ENCODE measurements at places on chromosomes 16 and 17.

GRCh38 chr16:54102888-54103866, 183.4 kb downstream of the IRX3 start:
- no peak for DNase-seq

GRCh38 chr17:6376931-6377361, 58.0 kb downstream of the AIPL1 start:
- no peak for DNase-seq

DNA sequence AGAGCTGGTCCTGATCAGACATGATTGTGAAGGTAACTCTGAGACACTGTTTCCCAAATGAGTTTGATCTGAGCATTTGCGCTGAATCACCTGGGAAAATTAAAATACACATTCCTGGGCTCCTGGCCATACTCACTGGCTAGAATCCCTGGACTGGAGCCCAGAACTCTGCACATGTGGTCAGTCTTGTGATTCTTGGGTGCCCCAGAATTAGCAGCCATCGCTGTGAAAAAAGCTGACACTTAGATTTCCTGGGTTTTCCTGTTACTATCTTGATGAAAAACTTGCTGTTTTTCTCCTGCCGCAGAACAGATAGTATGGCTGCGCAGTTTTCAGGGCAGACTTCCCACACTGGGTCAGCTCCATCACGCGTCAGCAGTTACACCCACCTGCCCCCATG, 24.6 kb downstream of the NECAB2 start:
- no peak for DNase-seq

GRCh38 chr17:11742886-11743285, 144.6 kb downstream of the DNAH9 start:
- no peak for DNase-seq

DNA sequence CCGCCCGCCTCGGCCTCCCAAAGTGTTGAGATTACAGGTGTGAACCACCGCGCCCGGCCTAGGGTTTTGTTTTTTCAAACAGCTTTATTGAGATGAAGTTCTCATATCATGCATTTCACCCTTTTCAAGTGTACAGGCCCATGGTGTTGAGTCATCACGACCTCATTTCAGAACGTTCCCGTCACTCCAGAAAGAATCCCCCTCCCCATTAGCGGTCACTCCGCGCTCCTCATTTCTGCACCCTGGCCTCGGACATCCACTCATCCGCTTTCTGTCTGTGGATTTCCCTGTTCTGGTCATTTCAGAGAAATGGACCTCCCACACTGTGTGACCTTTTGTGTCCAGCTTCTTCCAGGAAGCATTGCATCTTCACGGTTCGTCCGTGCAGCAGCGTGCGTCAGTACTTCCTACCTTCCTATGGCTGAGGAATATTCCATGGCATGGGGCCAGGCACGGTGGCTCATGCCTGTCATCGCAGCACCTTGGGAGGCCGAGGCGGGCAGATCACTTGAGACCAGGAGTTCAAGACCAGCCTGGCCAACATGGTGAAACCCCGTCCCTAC, 135.2 kb upstream of the GSE1 start:
- DNase-seq = no peak

DNA sequence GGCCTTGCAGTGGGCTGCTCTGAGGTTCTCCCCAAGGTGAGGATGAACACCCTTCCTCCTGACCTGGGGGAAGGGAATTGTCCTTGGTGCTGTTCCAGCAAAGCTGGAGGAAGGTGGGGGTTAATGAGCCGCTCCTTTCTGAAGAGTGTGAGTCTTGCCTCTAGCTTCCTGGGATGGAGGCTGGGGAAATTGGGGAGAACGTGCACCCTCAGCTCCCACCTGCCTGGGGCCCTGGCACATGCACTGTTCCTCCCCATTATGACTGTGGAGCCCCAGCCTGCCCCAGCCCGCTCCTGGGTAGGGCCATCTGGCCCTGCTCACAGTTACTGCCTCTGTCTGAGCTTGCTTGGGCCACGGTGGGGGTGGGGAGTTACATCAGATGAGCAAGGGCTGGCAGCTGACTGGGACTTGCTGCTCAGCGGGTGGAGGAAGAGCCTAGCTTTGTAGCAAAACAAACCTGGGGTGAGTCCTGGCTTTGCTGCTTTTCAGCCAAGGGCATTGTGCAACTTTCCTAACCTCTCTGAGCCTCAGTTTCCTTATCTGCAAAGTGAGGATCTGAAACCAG, 11.1 kb downstream of the TNS4 start:
- DNase-seq = no peak

DNA sequence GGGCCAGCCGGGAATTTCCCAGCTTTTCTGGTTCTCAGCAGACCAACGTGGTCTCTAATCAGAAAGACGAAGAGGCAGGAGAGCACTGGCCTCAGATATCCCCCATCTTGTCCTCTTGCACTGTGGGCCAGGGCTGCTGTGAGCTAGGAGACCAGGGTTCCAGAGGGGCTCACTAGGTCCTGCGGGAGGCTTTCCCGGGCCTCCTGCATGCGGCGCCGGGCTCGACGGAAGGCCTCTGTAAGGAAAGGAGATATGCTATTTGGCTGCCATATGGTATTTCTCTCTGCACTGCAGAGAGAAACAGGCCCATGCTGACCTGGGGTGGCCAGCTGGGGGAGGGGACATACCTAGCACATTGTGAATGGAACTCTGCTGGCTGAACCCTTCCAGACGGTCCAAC, 13.1 kb downstream of the MKS1 start:
- DNase-seq = no peak

DNA sequence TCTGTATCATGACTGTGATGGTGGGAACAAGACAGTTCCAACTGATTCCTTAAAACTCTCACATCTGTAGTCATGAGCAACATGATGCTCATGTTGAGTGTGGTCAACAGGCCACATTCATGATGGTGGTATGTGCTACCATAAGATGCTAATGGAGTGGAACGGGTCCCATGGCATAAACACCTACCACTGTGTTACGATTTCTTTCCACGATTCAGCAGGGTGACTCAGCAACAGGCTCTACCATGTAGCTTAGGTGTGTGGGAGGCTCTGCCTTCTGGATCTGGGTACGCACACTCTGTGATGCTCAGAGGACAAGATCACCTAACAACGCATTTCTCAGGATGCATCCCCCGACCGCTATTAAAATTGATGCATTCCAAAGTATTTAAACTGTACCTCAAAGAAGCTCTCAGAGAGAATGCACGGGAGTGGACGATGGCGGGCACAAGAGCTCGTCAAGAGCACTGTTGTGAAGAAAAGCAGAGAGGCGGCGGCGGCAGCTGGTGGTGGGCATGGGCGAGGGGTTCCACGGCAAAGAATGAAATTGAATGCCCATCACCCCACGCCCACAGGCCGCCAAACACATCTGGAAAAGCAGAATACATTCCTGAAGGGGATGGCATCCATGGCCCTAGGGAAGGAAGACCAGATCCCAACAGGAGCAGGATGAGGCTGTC, 133.3 kb downstream of the ZNF778 start:
- DNase-seq = no peak

GRCh38 chr16:67764158-67764667, 42.1 kb downstream of the RANBP10 start:
- DNase-seq = no peak

- peak; percentile 51 for DNase-seq
Observed at GRCh38 chr17:14201021-14201987, 35.4 kb downstream of the CDRT15 start.

DNA sequence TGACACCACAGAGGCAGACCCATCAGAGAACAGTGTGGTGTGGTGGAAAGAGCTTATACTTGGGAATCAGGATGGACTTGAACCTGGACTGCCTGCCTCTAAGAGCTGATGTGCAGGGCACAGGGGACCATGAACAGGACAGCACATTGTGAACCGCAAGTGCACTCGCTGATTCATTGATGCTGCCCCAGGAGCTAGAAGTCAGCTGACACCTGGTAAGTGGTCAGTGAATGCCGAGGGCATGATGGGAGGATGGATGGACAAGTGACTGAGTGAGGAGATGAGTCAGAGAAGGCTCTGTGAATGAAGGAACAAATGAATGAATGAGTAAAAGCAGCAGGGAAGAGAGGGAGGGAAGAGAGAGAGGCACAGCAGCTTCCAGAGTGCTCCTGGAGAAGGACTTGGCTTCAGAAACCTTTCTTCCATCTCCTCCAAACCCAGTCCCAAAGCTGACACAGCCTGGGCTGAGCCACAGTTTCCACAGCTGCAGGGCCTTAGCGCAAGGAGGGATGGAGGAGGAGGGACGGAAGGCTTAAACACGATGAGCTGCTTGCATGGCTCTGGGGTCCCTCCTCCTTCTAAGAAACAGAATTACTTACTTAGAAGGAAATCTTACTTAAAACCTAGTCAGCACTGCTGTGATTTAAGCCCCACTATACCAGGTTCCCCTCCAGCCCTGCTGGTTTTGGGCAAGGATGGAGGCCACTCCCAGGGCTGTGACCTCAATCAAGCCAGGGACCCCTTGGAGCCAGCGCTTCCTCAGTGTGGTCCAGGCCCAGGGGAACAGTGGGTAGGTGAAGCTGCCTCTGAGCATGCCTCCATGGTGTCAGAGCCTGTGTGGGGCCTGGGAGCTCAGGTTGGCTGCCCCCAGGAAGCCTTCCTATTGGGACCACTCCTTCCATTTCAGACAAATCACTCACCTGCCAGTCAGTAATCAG, 184.6 kb downstream of the TMEM132E start:
- no peak for DNase-seq

DNA sequence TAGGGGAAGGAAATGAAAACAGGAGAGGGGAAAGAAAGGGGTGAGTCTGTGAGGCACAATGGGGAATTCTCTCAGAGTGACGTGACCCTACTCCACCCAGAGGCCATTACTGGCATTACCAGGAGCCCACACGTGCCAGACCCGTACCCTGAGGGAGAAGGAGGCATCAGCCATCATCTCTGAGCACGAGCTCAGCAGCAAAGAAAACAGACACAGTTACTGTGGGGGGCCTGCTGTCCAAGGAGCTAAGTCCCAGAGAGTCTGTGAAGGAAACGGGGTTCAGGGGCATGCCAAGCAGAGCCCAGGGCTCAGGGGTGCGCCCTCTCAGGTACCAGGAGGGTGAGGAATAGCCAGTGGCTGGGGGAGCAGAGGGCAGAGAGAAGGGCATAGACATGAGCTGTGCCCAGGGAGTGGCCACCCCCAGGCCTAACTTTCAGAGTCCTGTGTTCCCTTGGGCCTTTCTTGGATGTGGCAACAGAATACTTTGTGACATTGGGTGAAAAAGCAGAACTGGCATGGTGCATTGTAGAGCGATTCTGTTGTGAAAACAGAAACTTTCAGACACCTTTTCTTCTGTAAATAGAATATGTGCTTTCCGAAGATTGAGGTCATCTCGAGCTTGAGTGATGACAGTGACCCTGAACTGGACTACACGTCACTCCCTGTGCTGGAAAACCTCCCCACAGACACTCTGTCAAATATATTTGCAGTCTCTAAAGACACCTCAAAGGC, 11.3 kb downstream of the TAF1C start:
- no peak for DNase-seq

- DNase-seq = no peak
Observed at GRCh38 chr16:73021866-73022495, 25.9 kb downstream of the ZFHX3 start.

GRCh38 chr16:87101903-87102302, 215.3 kb downstream of the C16orf95 start:
- no peak for DNase-seq

DNA sequence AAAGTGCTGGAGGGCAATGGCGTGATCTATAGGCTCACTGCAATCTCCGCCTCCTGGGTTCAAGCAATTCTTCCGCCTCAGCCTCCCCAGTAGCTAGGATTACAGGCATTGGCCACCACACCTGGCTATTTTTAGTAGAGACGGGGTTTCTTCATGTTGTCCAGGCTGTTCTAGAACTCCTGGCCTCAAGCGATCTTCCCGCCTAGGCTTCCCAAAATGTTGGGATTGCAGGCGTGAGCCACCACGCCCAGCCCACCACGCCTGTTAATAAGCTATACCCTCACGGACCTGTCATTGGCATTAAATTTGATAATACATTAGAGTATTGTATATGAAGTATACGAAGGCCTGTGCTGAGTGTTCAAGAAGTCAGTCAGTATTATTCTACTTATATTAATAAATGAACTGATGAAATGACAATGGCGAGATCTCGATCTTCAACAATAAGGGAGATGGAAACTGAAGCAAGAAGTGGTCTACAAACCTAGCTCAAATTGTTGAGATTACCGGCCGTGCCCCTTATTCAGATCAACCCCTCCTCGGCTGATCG, 818 bp upstream of the BCAS3 start:
- no peak for DNase-seq

DNA sequence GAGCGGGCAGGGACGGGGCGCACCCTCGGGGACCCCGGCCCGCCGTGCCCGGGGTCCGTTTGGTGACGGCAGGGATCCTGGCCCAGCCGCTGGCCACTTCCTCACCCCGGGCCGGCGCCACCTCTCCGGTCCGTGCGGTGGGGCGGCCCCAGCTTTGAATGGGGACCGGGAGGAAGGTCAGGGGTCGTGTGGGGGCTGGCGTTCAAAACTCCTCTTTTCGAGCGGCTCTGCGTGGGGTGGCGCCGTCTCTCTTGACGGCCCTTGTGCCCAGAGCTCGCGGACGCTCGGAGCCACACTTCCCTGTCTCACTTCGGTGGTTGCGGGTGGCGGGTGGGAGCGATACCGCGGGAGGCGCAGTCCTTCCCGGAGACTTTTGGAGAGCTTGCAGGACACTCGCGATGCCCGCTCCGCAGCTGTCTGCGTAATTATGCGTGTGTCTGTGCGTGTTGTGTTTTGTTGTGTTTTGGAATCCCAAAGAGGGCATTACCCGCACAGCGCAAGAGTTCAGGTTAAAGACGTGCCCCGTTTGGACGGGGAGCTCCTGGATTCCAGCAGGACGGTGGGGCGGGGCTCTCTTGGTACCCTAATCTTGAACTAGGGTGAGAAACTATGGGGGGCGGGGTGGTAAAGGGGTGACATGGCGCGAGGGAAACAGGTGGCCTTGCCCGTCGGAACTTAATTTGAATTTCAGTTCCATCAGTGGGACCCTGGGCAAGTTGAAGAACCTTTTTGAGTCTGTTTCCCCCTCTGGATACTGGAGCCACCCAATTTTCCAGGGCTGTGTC, 637 bp downstream of the PLCG2 start:
- peak; percentile 55 for DNase-seq

DNA sequence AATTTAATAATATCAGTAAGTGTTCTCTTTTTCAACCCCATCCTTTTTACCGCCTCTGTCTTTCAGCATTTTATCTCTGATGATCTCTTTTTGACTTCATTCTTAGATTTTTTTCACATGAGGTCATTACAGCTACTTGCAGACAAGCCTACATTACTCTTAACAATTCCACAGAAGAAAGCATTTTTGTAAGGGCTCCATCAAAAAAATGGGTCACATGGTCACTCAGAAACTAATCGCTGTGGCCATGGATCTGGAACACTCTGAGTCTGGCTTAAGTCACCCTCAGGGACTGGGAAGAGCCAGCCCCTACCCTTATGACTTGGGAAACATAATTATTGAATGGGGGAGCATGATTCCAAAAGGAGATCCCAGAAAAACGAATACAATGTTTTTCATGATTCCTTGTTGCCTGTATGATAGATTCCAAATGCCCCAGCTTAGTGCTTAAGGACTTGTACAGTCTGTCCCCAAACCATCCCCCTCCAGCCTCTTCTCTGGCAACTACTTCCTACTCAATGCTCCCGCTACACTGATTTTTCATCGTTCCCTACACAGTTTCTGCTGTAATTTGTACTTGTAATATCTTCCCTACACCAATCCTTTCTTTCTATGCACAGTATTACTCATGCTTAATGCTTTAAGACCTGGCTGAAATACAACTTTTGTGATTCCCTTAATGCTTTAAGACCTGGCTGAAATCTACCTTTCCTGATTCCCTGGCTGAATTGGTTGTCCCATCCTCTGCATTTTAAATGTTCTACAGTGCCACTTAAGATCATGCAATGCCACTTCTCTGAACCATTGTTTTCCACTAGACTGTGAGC, 457.8 kb downstream of the HS3ST4 start:
- DNase-seq = no peak
